ENCODE measurements at places on chromosomes 1 and 21.

- H3K36me3 ChIP-seq = no peaks in the 10 kb centered on the region
- DNase-seq = peak; percentile 6
- H3K27me3 ChIP-seq = no peaks in the 10 kb centered on the region
- H3K4me1 ChIP-seq = no peaks in the 10 kb centered on the region
- H3K27ac ChIP-seq = no peak overlapping the region
These were observed 77.8 kb upstream of the PRMT6 start for GRCh38 chr1:106978477-106979322.

DNA sequence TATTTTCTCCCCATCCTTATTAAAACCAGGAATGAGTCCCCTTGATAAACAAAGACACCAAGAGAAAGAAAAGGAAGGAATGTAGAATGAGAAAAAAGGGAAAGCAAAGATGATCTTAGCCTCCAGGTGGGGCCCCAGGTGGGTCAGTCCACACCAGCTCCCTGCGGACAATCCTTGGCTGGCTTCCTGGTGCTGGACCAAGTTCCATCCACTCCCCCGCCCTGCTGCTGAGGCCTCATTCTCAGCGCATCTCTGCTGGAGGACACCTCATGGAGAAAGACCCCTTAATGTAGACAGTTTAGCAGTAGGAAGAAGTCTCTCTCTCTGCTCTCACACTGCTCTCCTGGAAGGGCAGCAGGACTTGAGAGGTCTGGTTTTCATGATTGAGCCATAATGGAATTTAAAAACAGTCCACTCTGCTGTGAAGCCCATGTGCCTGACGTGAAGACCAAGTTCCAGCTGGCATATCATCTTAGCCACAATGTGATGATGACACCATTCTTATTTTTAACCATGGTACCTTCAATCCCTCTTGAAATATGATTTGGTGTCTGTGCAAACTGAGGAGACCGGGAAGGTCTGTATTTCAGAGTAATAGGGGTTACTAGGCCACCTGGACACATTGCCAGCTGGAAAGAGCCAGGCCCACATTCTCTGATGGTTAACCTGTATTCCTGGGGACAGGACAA lies 83.1 kb downstream of the WLS start:
- DNase-seq = no peak
- H3K27ac ChIP-seq = no peak overlapping the region
- H3K27me3 ChIP-seq = no peaks in the 10 kb centered on the region
- peaks cover 88% of the 10 kb centered on the region for H3K36me3 ChIP-seq
- H3K4me1 ChIP-seq = no peaks in the 10 kb centered on the region

DNA sequence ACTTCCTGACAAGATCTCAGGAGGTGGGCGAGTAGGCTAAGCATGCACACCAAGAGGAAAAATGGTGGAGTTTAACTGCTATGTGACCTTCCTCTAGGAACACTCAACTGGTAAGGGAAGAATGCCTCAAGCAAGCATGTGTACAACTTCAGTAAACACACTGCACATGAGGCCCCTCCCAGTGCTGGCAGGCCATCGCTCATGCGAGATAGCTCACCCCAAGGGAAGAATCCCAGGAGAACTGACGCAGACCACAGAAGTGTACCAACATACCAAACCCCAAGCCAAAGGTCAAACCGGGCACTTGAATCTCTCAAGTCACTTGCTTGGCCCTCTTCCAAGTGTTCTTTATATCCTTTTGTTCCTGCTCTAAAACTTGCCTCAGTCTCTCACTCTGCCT lies 40.5 kb upstream of the GALNT2 start:
- H3K4me1 ChIP-seq = no peaks in the 10 kb centered on the region
- no peak for DNase-seq
- no peaks in the 10 kb centered on the region for H3K27me3 ChIP-seq
- H3K4me3 ChIP-seq = no peak overlapping the region
- H3K27ac ChIP-seq = no peak overlapping the region
- no peaks in the 10 kb centered on the region for H3K36me3 ChIP-seq

GRCh38 chr1:201468501-201468843 lies 516 bp downstream of the PHLDA3 start:
- H3K27me3 ChIP-seq = no peaks in the 10 kb centered on the region
- peak overlapping the region; percentile 81 for H3K4me3 ChIP-seq
- peaks cover 17% of the 10 kb centered on the region for H3K4me1 ChIP-seq
- H3K36me3 ChIP-seq = peaks cover 31% of the 10 kb centered on the region
- DNase-seq = no peak

- H3K4me3 ChIP-seq = no peak overlapping the region
- no peak for DNase-seq
- no peaks in the 10 kb centered on the region for H3K36me3 ChIP-seq
- no peaks in the 10 kb centered on the region for H3K4me1 ChIP-seq
- no peak overlapping the region for H3K27ac ChIP-seq
These were observed 165.7 kb downstream of the RHOU start for GRCh38 chr1:228900886-228901392.

DNA sequence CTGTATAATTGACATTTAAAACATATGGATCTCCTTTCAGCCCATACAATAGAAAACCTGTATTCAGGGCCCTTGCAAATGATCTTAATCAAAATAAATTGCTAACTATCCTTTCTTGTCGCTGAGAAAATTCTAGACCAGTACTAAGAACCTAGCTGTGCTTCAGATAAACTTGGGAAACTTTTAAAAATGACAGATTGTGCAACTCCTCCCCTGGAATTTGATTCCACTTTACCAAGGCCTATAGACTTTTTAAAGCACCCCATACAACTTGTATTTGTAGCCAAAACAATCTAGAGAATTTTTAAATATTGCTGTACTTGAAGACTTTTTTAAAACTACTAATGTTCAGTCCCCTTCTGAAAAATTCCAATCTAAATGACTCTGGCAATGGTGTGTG lies 51.6 kb downstream of the ZNF644 start:
- H3K36me3 ChIP-seq = peaks cover 2% of the 10 kb centered on the region
- DNase-seq = no peak
- H3K4me1 ChIP-seq = peaks cover 12% of the 10 kb centered on the region

DNA sequence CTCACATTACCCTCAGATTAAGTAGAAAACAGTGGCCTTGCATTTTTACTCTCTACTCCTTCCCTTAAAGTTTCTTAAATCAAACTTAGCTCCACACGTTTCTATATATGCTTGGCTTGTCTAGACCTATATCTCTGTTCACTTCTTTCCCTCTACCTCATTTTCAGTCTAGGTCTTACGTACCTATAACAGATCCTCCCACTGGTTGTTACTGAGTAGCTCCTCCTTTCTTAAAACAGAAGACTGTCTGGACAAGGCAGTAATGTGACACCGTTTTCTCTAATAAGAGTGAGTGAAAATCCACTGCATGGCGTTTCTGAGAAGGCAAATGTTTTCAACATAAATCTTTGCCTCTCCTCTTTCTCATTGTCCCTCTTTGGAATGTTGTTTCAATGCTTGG lies 211.7 kb upstream of the POGK start:
- H3K27me3 ChIP-seq = no peaks in the 10 kb centered on the region
- no peak overlapping the region for H3K4me3 ChIP-seq
- no peaks in the 10 kb centered on the region for H3K4me1 ChIP-seq

- no peaks in the 10 kb centered on the region for H3K36me3 ChIP-seq
- H3K4me1 ChIP-seq = no peaks in the 10 kb centered on the region
- H3K27ac ChIP-seq = no peak overlapping the region
- no peak for DNase-seq
These were observed 3.7 kb downstream of the FBXO42 start for GRCh38 chr1:16348414-16349182.

DNA sequence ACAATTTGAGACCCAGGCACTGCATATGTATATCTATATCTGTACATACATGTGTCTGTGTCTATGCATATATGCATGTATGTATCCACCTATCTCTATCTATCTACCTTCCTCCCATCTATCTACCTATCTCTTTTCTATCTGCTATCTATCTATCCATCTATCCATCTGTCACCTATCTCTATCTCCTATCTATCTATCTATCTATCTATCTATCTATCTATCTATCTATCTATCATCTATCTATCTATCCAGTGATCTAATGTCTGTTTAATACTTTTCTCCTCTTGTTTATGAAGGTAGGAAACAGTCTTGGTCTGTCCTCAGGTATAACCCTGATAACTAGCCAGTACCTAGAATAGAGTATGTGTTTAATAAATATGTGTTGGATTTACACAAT lies 25.9 kb downstream of the TNNT2 start:
- no peaks in the 10 kb centered on the region for H3K4me1 ChIP-seq
- DNase-seq = no peak
- no peak overlapping the region for H3K4me3 ChIP-seq
- no peaks in the 10 kb centered on the region for H3K27me3 ChIP-seq
- H3K36me3 ChIP-seq = no peaks in the 10 kb centered on the region

DNA sequence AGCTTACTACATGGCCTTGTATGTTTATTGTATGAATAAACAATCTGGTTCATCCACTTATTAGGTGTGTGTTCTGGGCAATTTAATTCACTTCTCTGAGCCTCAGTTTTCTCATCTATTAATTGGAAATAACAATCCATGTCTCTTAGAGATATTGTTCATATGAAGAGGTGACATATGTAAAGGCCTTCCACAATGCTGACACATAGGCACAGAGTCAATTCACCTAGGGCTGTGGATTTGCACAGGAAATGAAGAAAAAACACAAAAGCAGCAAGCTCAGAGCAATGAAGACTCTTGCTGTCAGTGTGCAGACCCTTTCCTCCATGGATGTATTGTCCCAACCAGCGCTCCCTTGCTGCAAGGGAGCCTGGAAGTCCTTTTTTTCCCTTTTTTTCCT lies 195.2 kb upstream of the CAMK1G start:
- no peak for DNase-seq
- H3K4me3 ChIP-seq = no peak overlapping the region
- H3K4me1 ChIP-seq = no peaks in the 10 kb centered on the region
